Pancreas (tissue), 10 donors: ENCODE measurements at places on chromosomes 7 and 10. TPM values are rescaled to one million over a fixed set of nuclear protein-coding genes. Genes with fewer than 3 reads are reported as not detected.

Gene SPRN
- 0.82 TPM for polyA plus RNA-seq

Gene HOXA5
- polyA plus RNA-seq: 0.95 TPM

Gene SMO
- 6.9 TPM for polyA plus RNA-seq

Gene BAIAP2L1
- polyA plus RNA-seq: 20.3 TPM

Gene ZNF12
- 5.9 TPM for polyA plus RNA-seq

DNA sequence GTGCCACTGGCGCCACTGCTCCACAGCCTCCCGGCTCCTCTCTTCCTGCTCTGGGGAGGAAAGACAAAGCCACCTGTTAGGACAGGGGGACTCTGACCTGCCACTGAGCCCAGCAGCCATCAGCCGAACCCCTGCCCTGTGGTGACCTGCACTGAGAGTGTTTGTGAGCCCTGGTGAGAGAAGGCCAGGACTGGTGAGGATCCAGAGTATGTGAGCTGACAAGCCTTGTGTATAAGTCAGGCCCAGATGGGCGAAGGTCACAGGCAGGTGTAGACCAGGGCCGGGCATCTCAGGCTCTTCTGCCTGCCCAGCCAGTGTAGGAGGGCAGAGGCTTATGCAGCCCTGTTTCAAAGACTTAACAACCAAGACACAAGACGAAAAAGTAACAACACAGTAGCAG, 12.0 kb downstream of the UCMA start:
- H3K4me3 ChIP-seq: no peak overlapping the region
- no peaks in the 10 kb centered on the region for H3K4me1 ChIP-seq
- no peaks in the 10 kb centered on the region for H3K27me3 ChIP-seq
- DNase-seq: no peak

- no peak overlapping the region for H3K4me3 ChIP-seq
- H3K4me1 ChIP-seq: peaks cover 19% of the 10 kb centered on the region
- no peak for DNase-seq
- no peaks in the 10 kb centered on the region for H3K27me3 ChIP-seq
Measured at GRCh38 chr7:101861218-101861775, 43.9 kb downstream of the CUX1 start.

DNA sequence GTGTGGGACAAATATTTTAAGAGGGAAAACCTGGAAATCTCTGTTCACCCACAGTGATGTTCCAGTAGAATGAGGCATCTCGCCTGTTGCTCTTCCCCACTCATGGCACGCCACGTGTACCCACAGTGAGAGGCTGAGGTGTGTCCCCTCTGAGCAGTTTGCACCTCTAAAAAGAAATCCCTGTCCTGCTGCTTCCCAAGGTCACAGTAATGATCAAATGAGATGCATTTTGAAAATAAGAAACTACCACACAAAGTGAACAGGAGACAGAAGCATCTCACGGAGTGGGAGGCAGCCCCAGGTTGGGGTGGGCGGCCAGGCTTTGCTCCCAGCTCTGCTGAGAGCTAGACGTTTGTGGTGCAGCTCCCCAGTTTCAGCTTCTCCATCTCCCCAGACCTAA, 12.4 kb upstream of the ZNF777 start:
- H3K27me3 ChIP-seq: no peaks in the 10 kb centered on the region
- no peak overlapping the region for H3K27ac ChIP-seq
- H3K4me3 ChIP-seq: no peak overlapping the region
- DNase-seq: no peak
- H3K4me1 ChIP-seq: no peaks in the 10 kb centered on the region

DNA sequence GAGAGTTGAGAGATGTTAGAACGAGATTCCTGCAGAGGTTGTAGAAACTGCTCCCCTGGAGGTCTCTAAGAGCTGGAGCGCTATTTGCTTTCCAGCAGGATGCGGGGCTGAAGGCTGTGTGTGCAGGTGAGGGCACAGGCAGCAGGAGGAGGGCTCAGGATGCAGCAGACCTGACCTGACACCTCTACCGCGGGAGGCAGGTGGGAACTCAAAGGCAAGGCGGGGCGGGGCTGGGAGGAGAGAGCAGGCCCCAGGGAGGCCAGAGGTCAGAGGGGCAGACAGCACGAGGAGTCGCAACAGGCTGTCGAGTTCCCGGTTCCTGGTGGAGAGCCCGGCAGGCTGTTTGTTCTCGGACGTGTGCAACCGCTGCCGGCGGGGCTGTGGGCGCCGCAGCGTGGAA, 7.9 kb upstream of the CRTAC1 start:
- no peak overlapping the region for H3K4me3 ChIP-seq
- H3K27me3 ChIP-seq: peaks cover 6% of the 10 kb centered on the region
- H3K27ac ChIP-seq: no peak overlapping the region

DNA sequence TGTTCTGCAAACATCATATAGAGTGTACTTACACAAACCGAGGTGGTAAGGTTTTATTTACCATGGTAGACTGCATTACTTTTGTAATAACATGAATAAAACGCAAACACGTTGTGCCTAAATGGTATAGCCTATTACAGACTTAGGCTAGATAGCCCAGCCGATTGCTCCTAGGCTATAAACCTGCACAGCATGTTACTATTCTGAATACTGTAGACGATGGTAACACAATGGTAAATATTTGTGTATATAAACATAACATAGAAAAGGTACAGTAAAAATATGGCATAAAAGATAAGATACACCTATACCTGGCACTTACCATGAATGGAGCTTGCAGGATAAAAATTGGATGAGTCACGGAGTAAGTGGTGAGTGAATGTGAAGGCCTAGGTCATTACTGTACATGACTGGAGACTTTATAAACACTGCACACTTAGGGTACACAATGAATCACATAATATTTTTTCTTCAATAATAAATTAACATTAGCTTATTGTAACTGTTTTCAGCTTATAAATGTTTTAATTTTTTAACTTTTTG, 16.3 kb downstream of the AKR1D1 start:
- no peak overlapping the region for H3K27ac ChIP-seq
- no peak overlapping the region for H3K4me3 ChIP-seq
- no peaks in the 10 kb centered on the region for H3K4me1 ChIP-seq
- no peak for DNase-seq
- H3K36me3 ChIP-seq: no peaks in the 10 kb centered on the region

GRCh38 chr10:35398908-35399307, 62.6 kb downstream of the CCNY start:
- no peak overlapping the region for H3K27ac ChIP-seq
- H3K27me3 ChIP-seq: no peaks in the 10 kb centered on the region
- no peaks in the 10 kb centered on the region for H3K36me3 ChIP-seq
- H3K4me1 ChIP-seq: no peaks in the 10 kb centered on the region

- H3K27ac ChIP-seq: no peak overlapping the region
- no peaks in the 10 kb centered on the region for H3K27me3 ChIP-seq
- no peak overlapping the region for H3K4me3 ChIP-seq
- DNase-seq: peak; percentile 66
- H3K36me3 ChIP-seq: no peaks in the 10 kb centered on the region
Measured at GRCh38 chr10:100872034-100872791, 40.5 kb upstream of the SLF2 start.

GRCh38 chr7:124077546-124077945, 44.7 kb upstream of the TMEM229A start:
- no peak overlapping the region for H3K27ac ChIP-seq
- H3K36me3 ChIP-seq: no peaks in the 10 kb centered on the region
- no peaks in the 10 kb centered on the region for H3K27me3 ChIP-seq
- no peak for DNase-seq
- no peaks in the 10 kb centered on the region for H3K4me1 ChIP-seq
- no peak overlapping the region for H3K4me3 ChIP-seq

GRCh38 chr7:113158756-113159155, 40.4 kb upstream of the SMIM30 start:
- H3K27me3 ChIP-seq: no peaks in the 10 kb centered on the region
- no peaks in the 10 kb centered on the region for H3K36me3 ChIP-seq

GRCh38 chr7:78542981-78543380, 744.4 kb downstream of the PHTF2 start:
- no peak overlapping the region for H3K27ac ChIP-seq
- H3K4me1 ChIP-seq: no peaks in the 10 kb centered on the region
- no peak overlapping the region for H3K4me3 ChIP-seq
- no peak for DNase-seq

DNA sequence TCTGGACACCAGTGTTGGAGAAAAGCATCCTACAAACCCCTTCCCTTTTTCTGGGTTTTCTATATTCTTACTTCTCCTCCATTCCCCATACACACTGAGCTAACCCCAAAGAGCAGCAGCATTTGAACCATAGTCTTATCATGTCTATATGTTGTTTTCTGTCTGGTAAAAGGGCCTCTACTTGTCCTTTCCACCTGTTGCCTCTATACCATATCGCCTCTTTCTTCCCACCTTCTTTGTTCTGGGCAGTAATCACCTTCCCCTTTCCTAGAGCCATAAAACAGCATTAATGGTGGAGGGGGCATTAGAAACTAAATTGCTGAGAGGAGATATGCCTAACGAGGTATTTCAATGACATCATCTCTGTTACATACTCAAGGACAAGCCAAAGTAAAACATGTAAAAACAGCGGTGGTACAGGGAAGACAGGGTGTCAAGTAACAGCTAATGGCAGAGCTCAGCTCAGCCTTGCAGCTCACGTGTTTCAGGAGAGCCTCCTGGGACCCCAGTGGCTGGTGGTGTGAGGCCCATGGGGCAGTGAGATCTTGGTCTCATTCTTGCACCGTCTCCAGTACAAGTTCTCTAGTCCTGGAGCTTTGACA, 20.6 kb downstream of the NPY start:
- H3K4me1 ChIP-seq: no peaks in the 10 kb centered on the region
- H3K27ac ChIP-seq: no peak overlapping the region
- H3K4me3 ChIP-seq: no peak overlapping the region

GRCh38 chr10:3203016-3203811, 30.6 kb upstream of the PITRM1 start:
- H3K27me3 ChIP-seq: no peaks in the 10 kb centered on the region
- no peak overlapping the region for H3K4me3 ChIP-seq
- H3K36me3 ChIP-seq: no peaks in the 10 kb centered on the region
